ENCODE measurements at places on chromosomes 7 and 10.
A peak's percentile ranks its signal among the peaks of the same experiment; 100 is the strongest.

DNA sequence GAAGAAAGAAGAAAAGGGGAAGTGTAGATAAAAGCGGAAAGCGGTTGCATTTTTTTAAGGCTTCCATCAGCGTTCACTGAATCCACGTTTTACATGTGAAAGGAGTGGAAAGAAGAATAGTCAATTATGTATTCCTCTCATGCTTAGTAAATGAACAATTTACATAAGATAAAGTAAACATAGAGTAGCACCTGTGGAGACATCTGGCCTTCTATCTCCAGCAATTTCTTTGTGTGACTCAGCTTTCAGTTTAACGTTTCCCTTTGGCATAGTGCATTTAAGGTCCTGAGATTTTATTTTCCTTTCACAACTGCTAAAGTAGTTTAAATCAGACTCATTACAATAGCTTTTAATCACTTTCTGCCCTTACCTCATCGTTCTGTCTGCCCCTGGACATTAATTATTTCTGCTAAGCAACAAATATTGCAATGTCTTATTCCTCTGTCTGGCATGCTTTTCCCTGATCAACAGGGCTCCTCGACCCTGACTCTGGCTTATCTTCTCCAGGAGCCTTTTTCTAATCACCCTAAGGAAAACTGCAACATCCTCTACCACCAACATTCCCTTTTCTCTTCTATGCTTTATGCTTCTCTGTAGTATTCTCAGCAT, 383.5 kb upstream of the VWC2 start:
- no peak for DNase-seq

DNA sequence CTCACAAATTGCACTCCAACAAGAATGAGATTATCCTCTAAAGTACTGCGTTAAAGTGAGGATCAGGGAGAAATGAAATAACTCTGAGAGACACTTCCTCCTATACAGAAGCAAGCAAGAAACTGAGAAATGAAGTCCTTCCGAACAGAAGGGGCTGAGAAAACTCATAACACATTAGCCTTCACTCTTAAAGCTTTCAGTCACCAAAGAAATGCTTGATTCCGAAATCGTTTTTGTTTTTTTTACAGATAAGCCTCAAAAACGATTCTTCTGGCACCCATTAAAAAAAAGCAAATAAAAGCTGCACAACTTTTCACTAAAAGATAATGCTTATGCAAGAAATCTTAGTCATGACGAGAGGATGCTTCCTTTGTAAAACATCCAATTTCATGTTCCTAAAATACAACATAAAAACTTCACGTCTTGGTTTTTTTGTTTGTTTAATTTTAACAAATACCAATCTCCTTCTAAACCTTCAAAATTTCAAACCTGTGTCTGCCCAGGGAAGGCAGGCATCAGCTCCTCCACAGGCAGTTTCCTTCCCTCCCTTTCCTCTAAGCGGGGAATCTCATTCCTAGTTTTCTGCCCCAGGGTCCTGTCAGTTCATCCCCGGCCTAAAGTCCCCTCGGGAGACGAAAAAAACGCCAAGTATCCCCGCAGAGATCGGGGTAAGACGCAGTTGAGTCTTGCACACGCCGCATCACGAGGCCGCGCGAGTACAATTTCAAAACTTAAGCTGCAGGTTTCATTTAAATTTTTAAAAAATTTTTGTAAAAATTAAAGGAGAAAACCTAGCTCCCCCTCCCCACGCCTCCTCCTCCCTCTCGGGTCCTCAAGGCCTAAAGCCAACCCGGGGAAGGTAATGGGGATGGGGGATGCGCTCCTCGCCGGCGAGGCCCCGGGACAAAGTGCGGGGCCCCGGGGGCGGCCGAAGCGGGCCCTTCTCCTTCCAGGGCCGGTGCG, 1.1 kb downstream of the BAZ1B start:
- peak; percentile 7 for DNase-seq

DNA sequence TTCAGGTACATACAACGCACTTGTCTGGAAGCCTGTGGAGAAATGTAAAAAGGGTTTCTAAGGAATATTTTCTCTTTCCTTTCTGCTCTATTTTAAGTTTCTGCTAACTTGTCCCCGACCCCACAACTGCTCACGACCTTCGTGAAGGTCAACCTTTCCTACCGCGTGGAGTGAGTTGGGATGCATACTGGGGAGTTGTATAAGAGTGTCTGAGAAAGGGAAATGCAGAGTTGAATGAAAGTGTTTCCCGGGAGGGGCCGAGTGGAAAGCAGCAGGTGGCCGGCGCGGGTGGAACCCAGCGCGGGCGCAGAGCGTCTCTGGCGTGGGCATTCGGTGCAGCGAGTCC, 17.9 kb upstream of the ACBD5 start:
- DNase-seq = no peak

DNA sequence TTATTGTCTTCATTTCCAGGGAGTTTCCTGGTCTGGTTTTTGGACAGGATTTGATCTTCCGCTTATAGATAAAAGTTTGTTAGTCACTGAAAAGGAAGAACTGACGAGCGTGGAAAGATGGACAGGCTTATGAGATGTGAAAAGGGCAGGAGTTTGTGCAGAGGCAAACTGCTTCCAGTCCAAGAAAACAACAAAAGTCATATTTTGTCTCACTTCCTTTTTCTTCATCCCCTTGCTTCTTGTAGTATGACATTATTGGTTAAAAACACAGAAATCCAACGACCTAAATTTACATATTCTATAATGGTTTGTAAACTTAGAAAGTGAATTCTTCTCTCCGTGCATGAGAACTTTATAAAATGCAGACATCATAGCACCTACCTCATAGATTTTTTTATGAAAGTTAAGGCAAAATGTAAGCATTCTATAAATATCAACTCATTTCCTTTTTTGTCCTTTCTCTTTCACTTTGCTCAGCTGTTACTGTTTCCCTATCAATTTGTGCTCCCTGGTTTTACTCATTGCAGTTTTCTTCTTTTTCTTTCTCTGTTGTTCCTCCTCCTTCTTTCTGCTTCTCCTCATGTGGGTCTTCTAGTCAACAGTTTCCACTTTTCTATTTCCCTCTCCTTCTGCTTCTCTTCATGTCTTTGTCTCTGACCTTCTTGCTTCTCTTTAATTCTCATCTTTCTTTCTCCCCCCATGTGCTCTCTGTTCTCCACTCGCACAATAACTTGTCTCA, 370.2 kb downstream of the ARL4A start:
- DNase-seq = no peak

GRCh38 chr10:88756660-88757059, 3.2 kb upstream of the LIPN start:
- DNase-seq = no peak

GRCh38 chr10:99172128-99172738, 63.4 kb downstream of the HPSE2 start:
- DNase-seq = no peak

GRCh38 chr7:101553771-101554445, 75.2 kb downstream of the MYL10 start:
- no peak for DNase-seq

- DNase-seq = no peak
Observed at GRCh38 chr7:28688651-28689050, 269.5 kb downstream of the TRIL start.

GRCh38 chr7:28984631-28985030, 26.5 kb upstream of the TRIL start:
- DNase-seq = no peak

GRCh38 chr7:119392-120163, 72.8 kb upstream of the FAM20C start:
- no peak for DNase-seq

Data from activated CD4-positive, alpha-beta T cell treated with anti-CD3 and anti-CD28 coated beads for 4 hours (primary cell).